NCI-H1694 treated with DMSO at 0.1 percent for 48 hours (cell line): ENCODE measurements at places on chromosomes 1 and 21.

- DNase-seq = no peak
Observed at GRCh38 chr1:79190074-79190473, 183.5 kb upstream of the ADGRL4 start.

GRCh38 chr1:5809207-5809788 lies 182.9 kb downstream of the NPHP4 start:
- DNase-seq = no peak

DNA sequence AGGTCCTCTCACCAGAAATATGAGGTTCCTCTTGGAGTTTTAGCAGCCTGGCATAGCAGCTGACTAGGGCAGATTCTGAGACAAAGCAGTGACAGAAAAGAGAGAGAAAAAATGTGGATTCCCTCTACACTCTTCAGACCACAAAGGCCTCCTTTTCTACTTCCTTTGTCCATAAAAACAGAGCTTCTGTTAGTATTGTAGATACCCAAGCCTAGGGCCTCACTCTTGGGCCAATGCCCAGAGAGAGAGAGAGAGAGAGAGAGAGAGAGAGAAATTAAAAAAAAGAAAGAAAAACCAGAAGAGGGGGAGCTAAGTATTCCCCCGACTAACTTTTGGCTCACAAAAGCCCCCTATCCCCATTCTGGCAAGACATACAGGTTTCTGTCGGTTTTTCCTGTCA lies 2.4 kb upstream of the ZRANB2 start:
- no peak for DNase-seq

DNA sequence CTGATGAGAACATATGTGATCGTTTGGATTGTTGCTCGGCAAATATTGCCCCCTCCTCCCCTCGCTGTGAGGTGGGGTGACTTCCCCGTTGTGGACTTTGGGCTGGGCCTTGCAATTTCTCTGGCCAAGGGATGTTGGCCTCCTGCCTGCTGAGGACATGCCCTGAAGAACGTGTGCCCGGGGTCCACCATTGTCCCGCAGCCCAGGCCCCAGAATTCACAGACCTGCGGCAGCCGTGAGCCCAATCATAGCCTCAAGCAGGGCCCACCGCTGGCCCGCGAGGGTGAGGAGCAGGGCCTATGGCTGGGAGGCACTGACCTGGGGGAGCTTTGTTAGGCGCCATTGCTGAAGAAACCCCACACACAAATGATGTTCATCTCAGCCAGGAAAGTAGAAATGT lies 58.3 kb upstream of the ACTRT2 start:
- DNase-seq = no peak

DNA sequence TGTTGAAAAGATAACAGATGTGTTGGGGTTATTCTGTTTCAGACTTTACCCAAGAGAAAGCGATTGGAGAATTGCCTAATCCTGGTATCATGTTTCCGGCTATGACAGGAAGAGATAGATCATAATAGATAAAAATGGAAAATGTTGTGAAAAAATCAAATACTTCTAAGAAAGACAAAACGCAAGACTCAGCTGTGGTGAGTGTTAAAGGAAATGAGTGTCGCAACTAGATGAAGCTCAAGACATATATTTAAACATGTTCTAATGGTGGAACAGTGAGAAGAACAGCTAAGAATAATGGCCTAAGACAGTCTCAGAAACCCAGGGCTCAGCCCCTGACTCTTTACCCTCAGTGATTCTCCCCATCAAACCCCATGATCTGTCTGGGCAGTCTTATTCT lies 426.7 kb upstream of the RUNX1 start:
- DNase-seq = no peak

- DNase-seq = peak; percentile 69
Observed at GRCh38 chr1:53182111-53182593, 14.5 kb upstream of the CPT2 start.

DNA sequence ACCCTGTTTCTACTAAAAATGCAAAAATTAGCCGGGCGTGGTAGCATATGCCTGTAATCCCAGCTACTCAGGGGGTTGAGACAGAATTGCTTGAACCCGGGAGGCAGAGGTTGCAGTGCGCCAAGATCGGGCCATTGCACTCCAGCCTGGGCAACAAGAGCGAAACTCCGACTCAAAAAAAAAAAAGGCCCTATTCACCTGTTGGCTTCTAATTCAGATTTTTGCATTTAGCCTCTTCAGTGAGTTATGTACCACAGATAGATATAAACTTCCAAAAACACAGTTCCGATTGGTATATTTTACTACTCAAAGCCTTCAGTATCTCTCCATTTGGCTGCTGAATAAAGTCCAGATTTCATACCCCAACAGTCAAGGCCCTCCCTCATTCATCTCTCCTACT lies 42.7 kb downstream of the POU2F1 start:
- no peak for DNase-seq

DNA sequence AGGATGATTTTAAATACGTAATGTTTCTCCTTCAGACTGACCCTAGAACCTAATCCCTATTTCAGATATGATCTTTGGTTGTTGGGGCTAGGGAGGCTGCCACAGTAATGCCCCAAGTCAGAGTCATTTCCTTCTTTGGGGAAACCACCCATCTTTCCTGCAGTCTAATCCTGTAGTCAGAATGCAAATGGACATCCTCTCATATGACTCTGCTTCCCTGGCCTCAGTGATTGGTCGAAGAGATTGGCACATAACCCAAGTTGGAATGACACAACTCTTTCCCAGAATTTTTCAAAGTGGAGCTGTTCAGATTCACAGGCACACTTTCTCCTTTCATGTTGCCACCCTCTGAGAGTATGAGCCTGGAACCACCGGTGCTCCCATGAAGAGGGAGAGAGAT lies 58.8 kb upstream of the ZNF644 start:
- no peak for DNase-seq

DNA sequence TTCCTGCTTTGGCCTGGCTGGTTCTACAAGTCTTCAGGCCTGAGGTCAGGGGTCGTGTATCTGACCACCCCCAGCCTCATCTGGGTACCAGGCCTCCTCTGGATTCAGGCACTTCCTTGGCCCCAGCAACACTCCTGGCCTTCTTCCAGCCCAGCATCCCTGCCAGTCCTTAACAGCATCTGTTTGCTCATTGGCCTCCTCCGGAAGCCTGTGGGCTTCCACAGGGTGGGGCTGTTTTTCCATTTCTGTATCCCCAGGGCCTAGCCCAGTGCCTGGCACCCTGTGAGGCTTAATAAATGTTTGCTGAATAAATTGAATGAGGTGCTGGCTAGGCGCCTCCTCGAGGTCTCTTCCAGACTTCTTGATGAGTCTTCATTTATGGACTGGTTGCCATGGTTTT lies 21.5 kb upstream of the GPR37L1 start:
- DNase-seq = peak; percentile 66

DNA sequence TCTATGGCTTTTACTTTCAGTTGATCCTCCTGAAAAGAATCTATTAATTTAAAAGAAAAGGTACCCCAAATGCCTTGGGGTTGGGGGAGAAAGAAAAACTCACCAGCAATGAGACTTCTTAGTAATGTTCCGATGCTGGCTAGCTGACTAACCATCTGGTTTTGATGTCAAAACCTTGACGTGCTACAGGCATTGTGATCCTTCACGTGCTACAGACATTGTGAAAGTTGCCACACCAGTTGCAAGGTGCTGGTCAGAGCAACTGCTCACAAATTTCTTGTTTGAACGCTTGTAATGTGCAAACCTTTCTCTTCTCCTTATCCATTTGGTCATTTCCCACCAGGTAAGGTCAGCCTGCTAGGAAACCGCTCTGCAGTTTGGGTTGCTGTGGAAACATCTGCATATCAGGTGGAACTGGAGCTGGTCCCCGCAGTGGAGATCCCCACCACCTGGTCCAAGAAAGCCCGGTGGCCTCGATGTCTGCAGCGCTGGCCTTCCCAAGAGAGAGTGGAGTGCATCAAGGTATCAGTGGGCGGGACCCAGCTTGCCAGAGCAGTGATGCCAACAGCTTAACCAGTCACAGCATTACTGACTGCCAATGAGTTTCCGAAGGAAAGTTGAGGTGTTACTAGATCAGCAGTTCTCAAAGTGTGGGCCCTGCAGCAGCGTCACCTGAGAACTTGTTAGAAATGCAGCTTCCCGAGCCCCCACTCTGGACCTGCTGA lies 16.1 kb downstream of the MAB21L3 start:
- no peak for DNase-seq

GRCh38 chr1:35650416-35650815 lies 9.1 kb upstream of the PSMB2 start:
- DNase-seq = no peak

DNA sequence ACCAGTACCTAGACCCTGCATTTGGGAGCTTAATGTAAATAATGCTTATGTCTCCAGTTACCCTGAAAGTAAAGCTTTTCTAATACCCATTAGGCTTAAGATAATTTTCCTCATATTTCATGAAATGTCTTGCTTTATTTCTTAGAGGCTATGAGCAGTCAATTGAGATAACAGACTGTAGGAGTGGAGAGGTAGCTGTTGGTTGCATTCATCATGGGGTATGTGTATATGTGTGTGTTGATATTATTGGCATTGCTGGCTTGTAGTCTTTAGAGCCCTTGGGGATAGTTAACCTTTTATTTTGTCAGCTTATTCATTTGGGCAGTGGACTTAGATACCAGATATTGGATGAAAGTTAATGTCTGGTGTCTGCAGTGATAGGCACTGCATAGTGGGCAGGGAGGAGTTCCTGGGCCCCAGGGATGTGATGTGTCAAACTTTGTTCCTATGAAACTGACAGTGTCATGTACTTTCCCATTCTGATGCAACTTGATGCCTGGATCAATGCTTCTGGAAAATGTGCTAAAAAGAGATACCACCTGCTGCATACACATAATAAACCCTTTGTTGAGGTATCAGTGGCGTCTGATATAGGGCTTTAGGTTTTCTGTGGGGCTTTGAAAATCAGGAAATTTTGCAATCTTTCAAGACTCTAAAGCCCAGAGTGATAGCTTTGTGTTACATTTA lies 83.9 kb downstream of the MAST2 start:
- no peak for DNase-seq

DNA sequence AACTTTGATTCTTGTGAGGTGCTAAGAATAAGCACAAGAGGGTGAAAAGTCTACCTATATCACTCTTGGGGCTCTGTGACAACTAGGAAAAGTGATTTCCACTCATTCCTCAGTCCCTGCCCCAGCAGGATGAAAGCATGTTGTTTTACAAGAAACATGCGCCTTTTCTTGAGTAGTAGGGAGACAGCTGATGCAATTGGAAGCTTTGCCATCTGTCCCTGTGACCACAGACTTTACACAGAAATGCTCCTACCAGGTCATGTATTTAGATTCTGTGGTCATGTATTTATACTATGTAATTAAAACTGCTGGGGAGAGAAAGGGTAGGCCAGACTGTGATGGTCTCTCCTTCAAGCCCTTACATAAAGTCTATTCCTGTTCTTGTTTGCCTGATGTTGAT lies 445.5 kb downstream of the PTPRC start:
- DNase-seq = no peak
